ENCODE measurements at places on chromosomes 5 and 9.

DNA sequence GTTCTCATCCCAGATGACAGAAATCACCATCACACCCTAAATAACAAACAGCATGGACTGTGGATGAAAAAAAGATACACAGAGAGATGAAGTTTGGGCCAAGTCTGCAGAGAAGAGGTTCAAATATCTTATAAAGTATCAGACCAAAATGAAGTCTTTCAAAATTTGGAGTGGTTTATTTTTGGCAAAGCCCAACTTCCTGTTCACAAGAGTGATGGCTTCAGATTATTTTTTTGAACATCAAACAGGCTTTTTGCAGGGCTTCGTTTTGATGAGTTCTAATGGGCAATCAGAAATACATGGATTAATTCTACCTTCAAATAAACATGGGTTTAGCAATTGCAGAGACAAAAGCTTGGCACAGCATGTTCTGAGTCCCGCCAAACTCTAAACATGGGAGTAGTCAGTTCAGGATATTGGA is 378.2 kb upstream of the RPS23 start:
- DNase-seq, result no peak

DNA sequence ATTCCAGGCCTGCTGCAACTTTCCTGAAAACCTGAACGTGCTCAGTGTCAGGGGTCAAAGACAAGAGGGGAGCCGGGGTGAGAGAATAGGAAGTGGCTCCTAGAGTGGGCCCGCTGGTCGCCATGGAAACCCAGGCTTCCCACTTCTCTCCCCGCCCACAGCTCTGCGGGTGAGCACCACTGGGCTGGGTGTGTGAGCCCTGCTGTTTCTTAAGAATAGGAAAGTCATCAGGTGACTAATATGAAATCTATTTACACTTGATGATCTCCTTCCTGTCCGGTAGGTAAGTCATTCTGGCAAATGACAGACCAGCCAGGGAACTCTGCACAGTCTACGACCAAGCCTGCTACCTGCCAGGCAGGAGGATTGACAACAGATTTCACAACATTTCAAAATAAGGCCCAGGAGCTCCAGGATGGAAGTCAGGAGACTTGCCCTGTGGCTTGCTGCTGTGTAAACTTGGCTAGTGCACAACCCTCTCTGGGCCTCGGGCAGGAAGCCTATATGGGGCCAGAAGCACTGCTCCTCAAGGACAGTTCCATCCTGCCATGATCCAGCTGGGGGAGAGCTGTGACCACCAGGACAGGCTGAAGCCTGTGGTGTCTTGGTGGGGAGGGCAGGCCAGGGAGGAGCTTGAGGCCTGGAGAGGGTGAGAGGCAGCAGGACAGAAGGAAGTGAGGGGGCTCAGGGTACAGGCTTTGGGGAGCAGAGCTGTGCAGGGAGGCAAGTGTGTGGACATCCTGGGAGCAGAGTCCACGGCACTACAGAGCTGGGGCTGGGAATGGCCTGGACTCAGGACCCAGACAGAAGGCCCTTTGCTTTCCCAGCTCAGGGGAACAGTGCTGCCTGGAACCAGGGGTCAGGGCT is 60.6 kb downstream of the SHB start:
- DNase-seq, result peak; percentile 84

GRCh38 chr5:171924493-171925122 is 81.8 kb downstream of the FBXW11 start:
- DNase-seq, result no peak

- no peak for DNase-seq
Measured at GRCh38 chr9:87889065-87889881, 6.6 kb downstream of the SPATA31E1 start.

- DNase-seq, result no peak
Measured at GRCh38 chr5:13107537-13107936, 837.0 kb downstream of the DNAH5 start.

DNA sequence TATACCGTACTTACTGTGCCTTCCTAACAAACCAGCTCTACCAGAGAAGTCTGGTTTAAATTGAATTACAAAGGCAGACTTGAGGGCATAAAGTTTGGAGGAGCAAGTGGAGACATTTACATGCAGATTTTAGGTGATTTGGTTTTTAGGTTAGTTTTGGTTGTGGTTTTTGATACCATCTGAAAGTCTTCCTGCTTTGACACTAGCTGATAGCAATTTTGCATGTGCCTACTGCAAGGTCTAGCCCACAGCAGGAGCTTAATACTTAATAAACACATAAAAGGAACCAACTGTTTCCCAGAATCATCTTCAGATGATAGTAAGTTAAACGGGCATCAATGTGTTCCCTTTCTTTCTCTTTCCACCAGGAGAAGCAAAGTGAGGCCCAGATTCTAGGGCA is 3.4 kb upstream of the ESM1 start:
- DNase-seq, result no peak

- no peak for DNase-seq
Measured at GRCh38 chr9:97479496-97480159, 21.8 kb upstream of the TMOD1 start.

DNA sequence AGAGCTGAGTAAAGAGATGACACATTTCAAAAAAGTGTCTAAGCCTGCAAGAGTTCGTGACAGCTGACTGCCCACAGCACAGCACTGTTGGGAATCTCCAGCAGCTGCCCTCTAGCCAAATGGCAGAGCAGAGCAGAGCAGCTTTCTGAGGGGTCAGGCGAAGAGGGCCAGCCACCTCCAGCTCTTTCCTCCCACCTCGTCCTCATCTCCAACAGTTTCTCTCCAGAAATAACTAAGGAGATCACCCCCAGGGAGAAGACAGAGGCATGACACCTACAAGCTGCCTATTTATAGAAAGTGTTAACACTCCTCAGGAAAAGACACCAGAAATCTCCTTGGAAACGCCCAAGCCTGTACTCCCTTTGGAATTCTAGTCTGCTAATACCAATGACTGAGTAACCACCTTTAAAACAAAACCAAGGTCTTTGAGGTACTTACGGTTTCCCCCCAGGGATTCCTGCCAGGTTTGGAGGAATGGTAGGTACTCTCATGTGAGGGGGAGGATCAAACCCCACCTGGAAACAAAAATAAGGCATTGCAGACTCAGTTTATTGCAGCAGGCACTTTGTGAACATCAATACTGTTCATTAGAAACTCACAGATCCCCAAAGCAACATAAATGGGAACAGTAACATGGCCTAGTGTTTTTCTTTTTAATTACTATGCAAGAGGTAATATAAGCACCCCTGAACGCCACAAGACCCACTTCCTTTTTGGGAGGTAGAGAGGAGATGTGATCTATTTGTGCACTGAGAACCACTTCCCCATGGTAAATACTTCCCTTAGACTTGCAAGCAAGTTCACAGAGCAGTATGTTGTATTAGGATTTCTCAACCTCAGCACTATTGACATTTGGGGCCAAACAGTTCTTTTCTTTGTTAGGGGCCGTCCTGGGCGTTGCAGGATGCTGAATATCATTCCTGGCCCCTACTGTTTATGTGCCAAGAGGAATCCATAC is 79.3 kb downstream of the TLE1 start:
- DNase-seq, result no peak

- DNase-seq, result no peak
Measured at GRCh38 chr5:120367896-120368634, 96.0 kb upstream of the PRR16 start.

- DNase-seq, result no peak
Measured at GRCh38 chr9:130239363-130239695, 26.2 kb upstream of the HMCN2 start.

GRCh38 chr5:158940977-158941376 is 158.7 kb downstream of the EBF1 start:
- DNase-seq, result no peak

DNA sequence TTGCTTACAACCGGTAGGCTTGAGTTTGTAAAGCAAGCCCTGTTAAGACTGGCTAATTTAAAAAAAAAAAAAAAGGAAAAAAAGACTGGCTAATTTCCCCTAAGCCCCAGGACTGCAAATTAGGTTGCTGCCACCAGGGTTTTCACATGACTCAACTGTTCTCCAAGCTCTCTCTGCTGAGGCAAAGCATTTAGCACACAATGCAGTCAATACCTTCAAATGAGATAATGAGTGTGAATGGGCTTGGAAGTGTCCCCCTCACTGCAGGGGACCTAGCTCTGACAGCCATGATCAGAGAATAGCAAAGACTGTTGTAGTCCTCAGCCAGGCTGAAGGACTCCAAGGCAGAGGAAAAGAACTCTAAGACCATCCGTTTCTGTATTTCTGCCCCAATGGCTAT is 42.8 kb upstream of the ZSWIM6 start:
- no peak for DNase-seq

GRCh38 chr5:108432024-108432423 is 50.1 kb upstream of the FBXL17 start:
- no peak for DNase-seq

DNA sequence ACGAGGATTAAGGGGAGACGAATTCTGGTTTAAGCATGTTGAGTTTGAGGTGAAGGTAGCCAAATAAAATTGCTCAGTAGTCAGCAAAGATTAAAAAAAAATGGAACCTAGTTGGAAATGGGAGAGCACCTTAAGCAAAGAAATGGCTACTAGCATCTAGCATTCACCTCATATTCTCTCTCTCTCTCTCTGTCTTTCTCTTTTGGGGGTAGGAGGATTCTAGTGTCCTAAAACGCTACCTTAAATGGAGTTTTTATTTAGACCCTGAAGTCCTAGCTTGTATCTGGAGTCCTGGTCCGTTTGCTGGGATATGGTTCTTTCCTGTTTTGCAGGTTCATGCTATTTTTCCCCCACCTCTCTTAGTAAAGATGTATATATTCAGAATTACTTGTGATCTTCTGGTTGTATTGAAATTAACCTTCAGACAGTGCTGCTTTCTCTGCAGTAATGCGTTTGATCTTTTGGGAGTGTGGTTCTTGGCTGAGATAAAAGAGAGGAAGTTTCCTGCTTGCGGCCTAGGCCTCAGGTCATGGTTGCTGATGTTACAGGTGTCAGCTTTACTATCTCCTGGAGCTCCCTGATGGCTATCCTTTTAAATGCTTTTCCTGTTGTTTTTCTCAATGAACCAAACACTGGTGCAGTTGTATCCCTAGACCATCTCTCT is 8.0 kb downstream of the TGFBR1 start:
- DNase-seq, result peak; percentile 44

DNA sequence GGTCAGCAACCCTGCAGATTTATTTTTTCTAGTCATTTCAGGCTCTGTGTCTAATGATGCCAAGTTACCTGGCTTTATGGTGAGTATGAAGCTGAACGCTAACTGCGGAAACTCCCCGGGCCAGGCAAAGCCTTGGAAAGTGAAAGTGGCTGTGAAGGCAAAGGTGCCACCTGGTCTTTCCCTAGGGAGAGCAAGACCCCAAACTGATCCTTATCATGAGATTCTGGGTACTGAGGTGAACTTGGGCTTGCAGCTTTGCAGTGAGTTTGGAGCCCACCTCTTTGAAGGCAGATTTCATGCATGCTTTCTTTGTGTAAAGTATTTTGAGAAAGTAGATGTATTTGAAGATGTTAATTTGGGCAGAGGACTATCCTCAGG is 63.3 kb downstream of the CARTPT start:
- DNase-seq, result no peak

DNA sequence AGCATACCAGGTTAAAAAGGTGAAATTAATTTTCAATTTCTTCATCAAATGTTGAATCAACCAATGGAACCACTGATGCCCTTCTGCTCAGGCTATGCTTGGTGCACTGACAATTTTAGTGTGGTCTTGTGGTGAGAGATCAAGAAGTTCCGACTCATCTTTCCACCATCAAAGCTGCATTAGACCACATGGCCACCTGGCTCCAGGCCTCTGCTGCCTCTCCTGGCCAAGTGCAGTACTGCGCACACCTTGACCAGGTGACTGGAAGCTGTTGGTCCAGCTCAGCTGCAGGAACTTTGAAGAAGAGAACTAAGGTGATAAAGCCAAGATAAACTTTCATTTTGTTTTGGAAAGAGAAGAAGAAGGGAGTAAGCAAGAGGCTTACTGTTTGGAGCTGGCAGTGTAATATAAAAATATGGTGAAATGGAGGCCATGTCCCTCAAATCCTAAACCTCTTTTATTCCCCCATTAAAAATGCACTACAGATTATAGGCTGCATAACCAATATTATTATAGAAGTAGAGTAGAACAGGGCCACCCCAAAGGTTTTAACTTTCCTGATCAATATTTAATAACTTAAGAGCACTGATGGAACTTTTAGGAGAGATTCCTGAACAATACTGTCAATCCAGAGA is 315.5 kb upstream of the C9orf72 start:
- no peak for DNase-seq

GRCh38 chr9:81214975-81215374 is 474.4 kb downstream of the TLE1 start:
- no peak for DNase-seq

DNA sequence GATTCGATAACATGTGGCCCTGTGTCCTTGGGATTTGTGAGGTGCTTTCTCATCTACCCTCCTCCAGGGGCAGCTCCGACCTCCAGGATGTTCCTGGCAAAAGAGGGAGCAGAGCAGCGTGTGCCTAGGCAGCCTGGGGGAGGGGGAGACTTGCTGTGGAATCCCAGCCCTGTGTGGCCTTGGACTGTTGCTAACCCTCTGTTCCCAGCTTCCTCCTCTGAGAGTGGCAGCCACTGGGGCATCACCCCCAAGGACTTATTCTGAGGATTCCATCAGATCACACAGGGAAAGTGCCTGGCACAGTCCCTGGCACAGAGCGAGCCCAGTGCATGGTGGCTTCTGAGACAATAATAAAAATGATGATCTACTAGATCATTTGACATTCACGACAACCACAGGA is 265.1 kb upstream of the MVB12B start:
- no peak for DNase-seq

DNA sequence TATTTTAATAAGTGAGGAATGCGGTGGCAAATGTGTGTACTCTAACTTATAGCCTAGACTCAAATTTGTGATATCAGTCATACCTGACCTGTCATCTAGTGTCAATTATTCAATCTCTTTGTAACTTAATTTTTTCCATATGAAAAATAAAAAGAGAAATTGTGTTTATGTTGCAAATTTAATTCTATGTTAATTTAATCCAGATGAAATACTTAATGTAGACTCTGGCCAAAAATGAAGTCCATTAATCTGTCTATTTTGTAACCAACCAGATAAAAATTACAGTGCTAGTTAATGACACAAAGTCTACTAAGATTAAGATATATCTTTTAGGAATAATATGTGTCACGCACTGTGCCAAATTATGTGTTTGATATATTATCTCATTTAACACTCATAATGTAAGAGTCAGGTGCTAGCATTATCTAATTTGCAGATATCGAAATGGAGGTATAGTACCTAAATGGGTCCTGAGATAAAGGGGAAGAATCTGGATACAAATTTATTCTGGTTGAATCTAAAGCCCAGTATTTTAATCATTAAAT is 712.1 kb downstream of the KCTD16 start:
- DNase-seq, result no peak

GRCh38 chr9:123753016-123753415 is 176.9 kb downstream of the DENND1A start:
- DNase-seq, result no peak

Data from CD4-positive, alpha-beta T cell treated with Interleukin-4 for 1 hour (primary cell).